Peyer's patch (tissue), 4 donors: ENCODE measurements at places on chromosomes 12 and 14. TPM values are rescaled to one million over a fixed set of nuclear protein-coding genes. Genes with fewer than 3 reads are reported as not detected.
A peak's percentile ranks its signal among the peaks of the same experiment; 100 is the strongest.

Gene RTL1
- total RNA-seq = not detected

Gene FGF6
- not detected for total RNA-seq

Gene KRT6C
- not detected for total RNA-seq

Gene MYH6
- total RNA-seq = not detected

Gene LRRK2
- 2.6 TPM for total RNA-seq

DNA sequence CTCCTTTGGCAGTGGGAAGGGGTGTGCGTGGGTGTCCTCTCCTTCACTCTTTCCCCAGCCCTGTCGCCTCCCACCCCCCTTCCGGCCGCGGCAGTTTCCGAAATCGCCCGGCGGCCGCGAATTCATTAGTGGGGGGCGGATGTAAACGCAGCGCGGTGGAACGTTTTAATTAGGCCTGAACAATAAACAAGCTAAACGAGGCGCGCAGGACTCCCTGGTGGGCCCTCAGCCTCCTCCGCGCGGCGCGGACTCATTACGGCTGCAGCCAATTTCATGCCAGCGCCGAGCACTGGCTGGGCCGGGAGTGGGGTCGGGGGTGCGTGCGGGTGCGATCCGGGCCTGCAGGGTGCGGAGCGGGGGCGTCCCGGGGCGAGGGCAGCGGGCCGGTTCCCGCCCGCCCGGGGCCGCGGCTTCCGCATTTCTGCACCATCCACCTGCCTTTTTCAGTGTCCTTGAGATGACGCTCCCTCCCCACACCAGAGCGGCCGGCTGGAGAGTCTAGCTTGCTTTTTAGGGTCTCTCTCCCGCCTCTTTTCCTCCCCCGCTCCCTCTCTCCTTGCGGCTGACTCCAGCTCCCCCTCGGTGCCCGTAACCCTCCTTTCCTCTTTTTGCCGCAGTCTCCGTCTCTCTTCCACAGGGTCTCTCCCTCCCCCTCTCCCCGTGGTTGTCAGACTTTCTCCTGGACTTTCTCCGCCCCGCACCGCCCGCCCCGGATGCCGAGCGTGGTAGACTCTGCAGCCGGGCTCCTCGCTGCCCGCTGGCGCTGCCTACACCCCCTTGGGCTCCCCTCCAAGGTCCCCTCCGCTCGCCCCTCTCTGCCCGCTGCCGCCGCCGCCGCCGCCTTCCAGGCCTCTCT is at the start of gene CISTR:
Gene CISTR, minus strand, starts transcription at position 644 of the 856 bp plus-strand sequence.
- peak within 1 kb of the TSS; percentile 57 for H3K4me3 ChIP-seq
- H3K27ac ChIP-seq = peak within 1 kb of the TSS; percentile 55
- no peaks in the 10 kb centered on the region for H3K36me3 ChIP-seq
- peaks cover 16% of the 10 kb centered on the region for H3K27me3 ChIP-seq
- no peak for DNase-seq

GRCh38 chr12:16352481-16352880 is 5.0 kb downstream of the MGST1 start:
- H3K4me3 ChIP-seq = no peak overlapping the region
- no peaks in the 10 kb centered on the region for H3K36me3 ChIP-seq
- H3K27me3 ChIP-seq = no peaks in the 10 kb centered on the region
- DNase-seq = no peak
- no peaks in the 10 kb centered on the region for H3K4me1 ChIP-seq
- H3K27ac ChIP-seq = no peak overlapping the region

GRCh38 chr14:33943096-33943883 is 7.6 kb downstream of the EGLN3 start:
- peak; percentile 58 for DNase-seq
- H3K27ac ChIP-seq = no peak overlapping the region
- no peaks in the 10 kb centered on the region for H3K4me1 ChIP-seq
- no peaks in the 10 kb centered on the region for H3K27me3 ChIP-seq
- H3K36me3 ChIP-seq = no peaks in the 10 kb centered on the region

DNA sequence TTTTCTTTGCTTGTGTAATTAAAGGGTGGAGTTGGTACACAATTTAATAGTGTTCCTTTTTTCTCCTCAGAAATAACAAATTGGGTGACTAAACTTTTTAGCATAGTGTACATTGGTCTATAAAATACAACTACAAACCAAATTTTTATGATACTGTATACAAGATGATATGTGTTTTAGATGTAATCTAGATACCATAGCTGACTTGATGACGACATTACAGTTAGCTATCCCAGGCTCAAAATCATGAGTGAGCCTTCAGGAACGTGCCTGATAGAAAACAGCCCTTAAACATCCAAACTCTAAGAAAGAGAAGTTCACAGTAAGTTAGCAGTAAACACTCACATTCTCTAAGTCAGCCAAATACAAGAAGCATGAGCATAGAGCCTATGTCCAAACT is 99.0 kb upstream of the SSTR1 start:
- no peak overlapping the region for H3K27ac ChIP-seq
- no peak overlapping the region for H3K4me3 ChIP-seq
- H3K27me3 ChIP-seq = no peaks in the 10 kb centered on the region
- H3K36me3 ChIP-seq = no peaks in the 10 kb centered on the region
- H3K4me1 ChIP-seq = no peaks in the 10 kb centered on the region

DNA sequence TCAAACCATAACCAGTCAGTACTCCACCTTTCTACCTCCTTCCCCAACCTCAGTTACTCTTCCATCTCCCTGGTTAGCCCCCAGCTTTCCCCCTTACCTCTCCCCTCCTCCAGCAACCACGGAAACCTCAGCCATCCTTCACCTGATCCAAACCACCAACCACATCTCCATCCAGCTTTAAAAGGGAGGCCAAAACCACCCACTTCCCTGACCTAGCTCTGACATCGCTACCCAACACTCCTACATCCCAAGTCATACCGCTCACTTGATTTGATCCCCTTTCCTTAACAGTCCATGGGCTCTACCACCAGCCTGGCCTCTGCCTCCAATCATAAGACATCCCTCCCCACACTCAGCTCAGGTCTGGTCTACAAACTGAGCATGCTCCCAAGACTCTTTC is 1.5 kb downstream of the RAB35 start:
- H3K36me3 ChIP-seq = no peaks in the 10 kb centered on the region
- H3K4me1 ChIP-seq = peaks cover 26% of the 10 kb centered on the region
- H3K27me3 ChIP-seq = no peaks in the 10 kb centered on the region
- DNase-seq = no peak

DNA sequence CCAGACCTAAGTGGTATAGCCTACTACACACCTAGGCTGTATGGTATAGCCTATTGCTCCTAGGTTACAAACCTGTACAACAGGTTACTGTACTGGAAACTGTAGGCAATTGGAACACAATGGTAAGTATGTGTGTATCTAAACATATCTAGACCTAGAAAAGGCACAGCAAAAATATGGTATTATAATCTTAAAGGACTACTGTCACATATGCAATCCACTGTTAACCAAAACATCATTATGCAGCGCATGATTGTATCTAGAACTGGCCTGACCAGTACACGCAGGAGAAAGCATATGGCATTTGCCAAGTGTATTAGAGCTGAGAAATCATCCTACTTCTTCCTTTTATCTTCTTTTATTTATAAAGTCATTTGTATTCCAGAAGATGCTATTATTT is 75.5 kb downstream of the SLC8A3 start:
- no peaks in the 10 kb centered on the region for H3K4me1 ChIP-seq
- no peaks in the 10 kb centered on the region for H3K27me3 ChIP-seq
- no peak overlapping the region for H3K27ac ChIP-seq
- no peak overlapping the region for H3K4me3 ChIP-seq
- DNase-seq = no peak

DNA sequence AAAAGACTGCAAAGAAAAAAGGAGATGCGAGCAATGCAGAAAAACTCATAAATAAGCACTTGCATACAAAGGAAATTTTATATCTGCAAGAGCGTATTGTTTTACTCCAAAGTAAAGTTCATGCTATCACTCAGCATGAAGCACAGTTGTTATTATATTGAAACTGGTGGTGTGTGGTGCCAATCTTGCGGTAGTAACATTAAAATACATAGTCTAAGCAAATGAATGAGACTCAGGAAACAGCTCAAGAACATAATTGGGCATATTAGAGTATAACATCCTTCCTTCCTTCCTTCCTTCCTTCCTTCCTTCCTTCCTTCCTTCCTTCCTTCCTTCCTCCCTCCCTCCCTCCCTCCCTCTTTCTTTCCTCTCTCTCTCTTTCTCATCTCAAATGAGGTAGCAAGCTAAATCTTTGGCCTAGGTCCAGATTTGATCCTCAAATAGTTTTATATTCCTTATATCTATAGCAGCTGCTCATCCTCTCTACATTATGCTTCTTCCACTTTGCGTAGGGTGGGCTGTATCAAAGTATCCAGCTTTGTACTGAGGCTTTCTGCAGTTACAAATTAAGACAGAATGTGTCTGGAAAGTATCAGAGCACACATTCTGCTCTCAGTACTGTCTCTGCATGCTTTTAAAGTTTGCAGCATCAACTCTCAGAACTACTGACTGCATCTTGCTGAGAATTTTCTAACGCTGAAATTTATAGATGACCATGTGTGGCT is 718.3 kb downstream of the RERGL start:
- no peaks in the 10 kb centered on the region for H3K36me3 ChIP-seq
- no peaks in the 10 kb centered on the region for H3K27me3 ChIP-seq
- DNase-seq = no peak
- H3K27ac ChIP-seq = no peak overlapping the region
- no peak overlapping the region for H3K4me3 ChIP-seq

GRCh38 chr12:131052929-131053328 is 99.2 kb downstream of the ADGRD1 start:
- no peak for DNase-seq
- H3K36me3 ChIP-seq = no peaks in the 10 kb centered on the region
- no peak overlapping the region for H3K4me3 ChIP-seq
- no peak overlapping the region for H3K27ac ChIP-seq
- H3K4me1 ChIP-seq = no peaks in the 10 kb centered on the region

- no peaks in the 10 kb centered on the region for H3K4me1 ChIP-seq
These were observed 444.3 kb downstream of the NELL2 start for GRCh38 chr12:44431647-44432343.

- no peaks in the 10 kb centered on the region for H3K27me3 ChIP-seq
- no peak overlapping the region for H3K27ac ChIP-seq
- H3K4me3 ChIP-seq = no peak overlapping the region
- no peaks in the 10 kb centered on the region for H3K36me3 ChIP-seq
These were observed 44.8 kb downstream of the GCH1 start for GRCh38 chr14:54857830-54858269.

DNA sequence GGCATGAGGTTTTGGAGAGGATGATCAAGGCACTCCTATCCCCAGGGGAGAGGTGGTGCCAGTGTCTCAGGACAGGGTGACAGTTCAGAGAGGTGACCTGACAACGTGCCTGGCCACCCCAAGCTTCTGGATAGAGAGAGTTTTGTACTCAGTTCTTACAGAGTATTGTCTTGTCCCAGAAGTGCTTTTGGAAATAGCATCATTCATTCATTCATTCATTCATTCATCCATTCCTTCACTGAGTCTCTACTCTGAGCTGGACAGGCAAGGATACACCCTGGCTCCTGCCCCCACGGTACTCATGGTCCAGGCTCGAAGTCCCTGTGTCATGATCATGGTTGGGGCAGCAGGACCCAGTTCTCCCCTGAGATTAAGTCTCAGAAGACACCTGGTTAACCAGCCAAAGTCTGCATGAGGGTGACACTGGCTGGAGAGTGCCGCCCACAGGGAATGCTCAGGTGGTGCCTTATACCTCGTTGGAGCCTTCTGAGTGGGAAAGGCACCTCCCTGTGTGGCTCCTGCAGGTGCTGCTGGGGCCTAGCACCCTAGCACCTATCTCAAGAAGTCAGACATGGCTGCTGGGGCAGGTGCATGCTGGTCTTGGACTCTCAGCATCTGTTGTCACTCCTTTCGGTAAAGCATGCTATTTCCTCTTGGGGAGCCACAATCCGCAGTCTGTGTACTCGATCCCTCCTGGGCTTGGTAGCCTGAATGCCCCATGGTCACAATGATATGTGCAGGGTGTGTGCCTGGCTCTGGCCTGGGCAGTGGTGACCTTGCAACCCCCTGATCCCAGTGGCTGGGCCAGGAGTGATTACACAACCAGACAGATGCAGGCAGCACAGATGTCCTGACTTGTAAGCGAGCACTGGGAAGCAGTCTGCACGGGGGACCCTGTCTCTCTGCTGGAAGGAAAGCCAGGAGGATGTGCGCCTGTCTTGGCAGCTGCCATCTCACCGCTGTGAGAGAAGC is 57.8 kb downstream of the C14orf132 start:
- no peak overlapping the region for H3K4me3 ChIP-seq
- DNase-seq = no peak
- no peaks in the 10 kb centered on the region for H3K27me3 ChIP-seq
- H3K4me1 ChIP-seq = no peaks in the 10 kb centered on the region
- H3K27ac ChIP-seq = no peak overlapping the region

DNA sequence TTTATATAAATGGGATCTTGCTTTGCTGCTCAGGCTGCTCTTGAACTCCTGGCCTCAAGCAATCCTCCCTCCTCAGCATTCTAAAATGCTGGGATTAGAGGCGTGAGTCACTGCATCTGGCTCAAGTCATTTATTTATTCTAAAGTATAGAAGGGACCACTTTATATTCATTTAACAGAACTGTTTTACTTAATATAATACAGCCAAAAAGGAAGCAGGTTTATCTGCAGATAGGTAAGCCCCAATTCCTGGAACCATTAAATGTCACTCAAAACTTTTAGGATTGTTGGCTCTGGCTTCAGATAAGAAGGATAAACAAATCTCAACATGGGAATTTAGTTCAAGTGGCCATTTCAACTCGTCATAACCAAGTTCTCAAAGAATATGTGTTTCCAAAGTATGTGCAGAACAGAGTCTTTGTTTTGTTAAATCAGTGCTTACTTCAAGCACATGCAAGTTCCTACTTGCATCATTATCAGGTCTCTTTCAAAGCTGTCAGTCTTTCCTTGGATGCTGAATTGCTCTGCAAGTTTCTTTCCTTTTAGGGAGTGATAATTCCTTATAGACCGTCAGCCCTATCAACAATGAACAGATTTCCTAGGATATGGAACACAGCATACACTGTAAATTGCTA is 60.4 kb downstream of the KITLG start:
- peak overlapping the region; percentile 5 for H3K27ac ChIP-seq
- H3K4me1 ChIP-seq = no peaks in the 10 kb centered on the region
- no peak overlapping the region for H3K4me3 ChIP-seq
- no peaks in the 10 kb centered on the region for H3K36me3 ChIP-seq
